Upper lobe of right lung (tissue), 1 donor: ENCODE measurements at places on chromosomes 12 and 14. TPM values are rescaled to one million over a fixed set of nuclear protein-coding genes. Genes with fewer than 3 reads are reported as not detected.

DNA sequence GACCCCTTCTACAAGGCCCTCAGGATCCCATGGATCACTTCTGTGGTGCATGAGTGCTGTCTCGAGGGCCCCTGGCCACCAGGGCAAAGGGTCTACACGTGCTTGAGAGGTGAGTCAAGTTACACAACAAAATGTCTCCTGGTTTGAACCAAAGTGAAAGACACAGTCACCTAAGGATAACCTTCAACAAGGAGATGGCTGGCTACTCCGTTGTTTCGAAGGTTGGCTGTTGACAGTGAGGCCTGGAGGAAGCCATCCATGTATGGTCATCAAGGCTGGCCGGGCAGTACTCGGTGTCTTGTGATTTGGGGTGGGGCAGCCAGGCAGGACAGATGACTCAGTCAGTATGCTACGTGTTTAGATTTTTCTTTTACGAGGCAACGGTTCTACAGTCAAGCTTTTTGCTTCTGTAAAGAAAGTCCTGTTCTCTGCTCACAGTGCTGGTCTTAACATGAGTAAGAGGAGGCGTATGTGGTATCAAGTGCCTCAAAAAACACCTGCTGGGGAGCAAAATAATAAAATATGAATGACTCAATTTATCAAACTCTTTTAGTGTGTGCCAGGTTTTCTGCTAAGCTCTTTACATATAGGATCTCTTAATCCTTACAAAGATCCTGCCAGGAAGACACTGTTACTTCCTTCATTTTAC, 18.0 kb upstream of the NT5DC3 start:
- H3K36me3 ChIP-seq, result no peaks in the 10 kb centered on the region
- no peak for DNase-seq
- no peak overlapping the region for H3K4me3 ChIP-seq
- H3K4me1 ChIP-seq, result no peaks in the 10 kb centered on the region
- H3K27ac ChIP-seq, result peak overlapping the region; percentile 14

- no peaks in the 10 kb centered on the region for H3K36me3 ChIP-seq
- H3K4me1 ChIP-seq, result peaks cover 10% of the 10 kb centered on the region
- H3K27ac ChIP-seq, result peak overlapping the region; percentile 63
Observed at GRCh38 chr14:24081739-24082211, 10.4 kb downstream of the CPNE6 start.

GRCh38 chr14:103402695-103403094, 17.5 kb downstream of the MARK3 start:
- H3K4me1 ChIP-seq, result peaks cover 88% of the 10 kb centered on the region
- no peak overlapping the region for H3K4me3 ChIP-seq
- no peak for DNase-seq
- H3K27me3 ChIP-seq, result no peaks in the 10 kb centered on the region
- H3K36me3 ChIP-seq, result peaks cover 25% of the 10 kb centered on the region

- H3K36me3 ChIP-seq, result no peaks in the 10 kb centered on the region
- H3K27ac ChIP-seq, result no peak overlapping the region
- DNase-seq, result no peak
Observed at GRCh38 chr14:51107801-51108200, 12.9 kb upstream of the TRIM9 start.

The NANOG gene
- total RNA-seq, result not detected

The COX6A1 gene
- total RNA-seq, result 258 TPM

The GUCY2C gene
- total RNA-seq, result not detected

The OR11H7 gene
- total RNA-seq, result not detected

The OR6C2 gene
- total RNA-seq, result not detected
